Hematopoietic multipotent progenitor cell (in vitro differentiated cells): ENCODE measurements at places on chromosomes 6 and 20. TPM values are rescaled to one million over a fixed set of nuclear protein-coding genes. Genes with fewer than 3 reads are reported as not detected.

Gene KCNQ5
- total RNA-seq, result 6.7 TPM

Gene PIM1
- 114 TPM for total RNA-seq

Gene TPBG
- total RNA-seq, result 4.6 TPM

Gene TTBK1
- under 0.01 TPM for total RNA-seq

Gene MOXD1
- total RNA-seq, result under 0.01 TPM

Gene PRDM13
- not detected for total RNA-seq

Gene ZBTB46
- total RNA-seq, result 36.4 TPM

Gene TFAP2D
- total RNA-seq, result not detected

Gene ZNF311
- 0.27 TPM for total RNA-seq

Gene OR2B6
- 0.81 TPM for total RNA-seq

Gene FHL5
- total RNA-seq, result not detected

Gene ENPP3
- 0.54 TPM for total RNA-seq

Gene NT5E
- total RNA-seq, result under 0.01 TPM

Gene ZNF341
- 4.6 TPM for total RNA-seq

Gene TFAP2B
- total RNA-seq, result under 0.01 TPM

Gene MOCS3
- 11.0 TPM for total RNA-seq

Gene SCUBE3
- total RNA-seq, result not detected

Gene PI16
- total RNA-seq, result not detected

Gene BLTP3A
- total RNA-seq, result 12.1 TPM

Gene SIGLEC1
- total RNA-seq, result under 0.01 TPM

Gene TBX18
- under 0.01 TPM for total RNA-seq

Gene CGA
- not detected for total RNA-seq

Gene ARFRP1
- 52.0 TPM for total RNA-seq

Gene NKX2-2
- not detected for total RNA-seq

Gene OVOL2
- total RNA-seq, result not detected

Gene PXMP4
- total RNA-seq, result 6.7 TPM

Gene MCM8
- total RNA-seq, result 2.7 TPM

Gene FAM217A
- total RNA-seq, result not detected

Gene FOXQ1
- total RNA-seq, result not detected

Gene EBF4
- total RNA-seq, result 6.2 TPM

Gene COL9A3
- 0.27 TPM for total RNA-seq

Gene GSS
- total RNA-seq, result 52.0 TPM

Gene DLL1
- total RNA-seq, result 1.3 TPM

Gene SLC18B1
- 1.9 TPM for total RNA-seq

Gene RBBP8NL
- not detected for total RNA-seq

Gene FAM184A
- total RNA-seq, result 0.27 TPM

Gene HRH3
- total RNA-seq, result not detected

Gene VSX1
- total RNA-seq, result not detected
